ENCODE measurements at places on chromosomes 5 and 9. TPM values are rescaled to one million over a fixed set of nuclear protein-coding genes. Genes with fewer than 3 reads are reported as not detected.

Gene VLDLR
- 15.6 TPM for total RNA-seq

Gene LCN15
- total RNA-seq: 0.68 TPM

GRCh38 chr5:2020730-2021129 lies 138.0 kb upstream of the IRX4 start:
- no peaks in the 10 kb centered on the region for H3K4me1 ChIP-seq
- no peak overlapping the region for H3K27ac ChIP-seq
- no peak for DNase-seq
- no peaks in the 10 kb centered on the region for H3K36me3 ChIP-seq
- H3K27me3 ChIP-seq: no peaks in the 10 kb centered on the region

- peak; percentile 76 for DNase-seq
- no peaks in the 10 kb centered on the region for H3K36me3 ChIP-seq
- H3K4me1 ChIP-seq: no peaks in the 10 kb centered on the region
These were observed 25.9 kb upstream of the IDNK start for GRCh38 chr9:83596899-83597504.

DNA sequence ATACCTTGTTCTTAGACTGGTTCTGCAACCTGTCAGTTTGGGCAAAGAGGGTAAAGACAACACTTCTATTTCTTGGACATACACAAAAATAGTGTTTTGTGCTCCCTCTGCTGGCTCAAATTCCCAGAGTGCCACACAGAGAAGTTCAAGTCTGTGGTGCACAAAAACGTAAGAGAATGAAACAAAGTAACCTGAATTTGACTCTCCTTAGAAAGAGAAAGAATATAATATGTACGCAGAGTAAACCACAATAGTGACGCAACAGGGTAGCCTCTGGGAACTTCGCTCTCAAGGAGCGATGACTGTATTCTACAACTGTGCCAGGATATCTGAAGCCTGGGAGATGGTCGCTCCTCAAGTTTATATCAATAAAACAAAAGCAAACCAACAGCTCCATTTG lies 18.5 kb downstream of the DDX31 start:
- no peaks in the 10 kb centered on the region for H3K36me3 ChIP-seq
- DNase-seq: peak; percentile 64
- no peak overlapping the region for H3K27ac ChIP-seq
- H3K27me3 ChIP-seq: no peaks in the 10 kb centered on the region

Data from testis (tissue), 5 donors.